Stimulated activated CD4-positive, alpha-beta T cell treated with anti-CD3 and anti-CD28 coated beads, TNF-alpha, amount 100 ng/mL, for 4 hours (primary cell): ENCODE measurements at places on chromosomes 16 and 17.

DNA sequence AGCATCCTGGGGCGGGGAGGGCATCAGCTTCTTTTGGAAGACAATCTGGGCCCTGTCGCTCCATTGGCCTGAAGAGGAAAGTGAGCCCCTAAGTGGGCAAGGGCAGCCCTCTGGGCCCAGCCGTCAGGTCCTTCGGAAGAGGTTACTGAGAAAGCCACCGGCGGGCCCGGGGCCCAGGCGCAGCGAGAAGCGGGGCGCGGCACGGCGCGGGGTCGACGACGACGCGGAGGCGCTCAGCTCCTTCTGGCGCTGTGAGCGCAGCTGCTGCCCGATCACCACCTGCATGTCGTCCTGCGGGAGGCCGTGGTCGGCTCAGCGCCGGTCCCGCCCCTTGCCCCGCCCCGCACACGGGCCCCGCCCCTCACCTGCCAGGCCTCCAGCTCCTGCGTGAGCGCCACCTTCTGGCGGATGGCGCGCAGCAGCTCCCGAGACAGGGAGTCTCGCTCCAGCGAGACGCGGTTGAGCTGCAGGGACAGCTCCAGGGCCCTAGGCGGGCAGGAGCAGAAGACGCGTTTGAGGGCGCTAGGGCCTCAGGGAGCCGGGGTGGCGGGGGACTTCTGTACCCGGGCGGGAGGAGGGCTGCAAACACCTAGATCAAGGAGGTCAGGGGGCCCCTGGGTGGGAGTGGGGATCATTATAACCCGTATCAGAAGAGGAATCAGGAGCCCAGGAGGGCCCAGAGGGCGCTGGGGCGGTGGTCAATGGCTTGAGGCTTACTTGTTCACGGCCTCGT lies 4.3 kb downstream of the THOC6 start:
- peak; percentile 86 for DNase-seq

- DNase-seq = no peak
Measured at GRCh38 chr16:80231888-80232287, 308.9 kb upstream of the DYNLRB2 start.

DNA sequence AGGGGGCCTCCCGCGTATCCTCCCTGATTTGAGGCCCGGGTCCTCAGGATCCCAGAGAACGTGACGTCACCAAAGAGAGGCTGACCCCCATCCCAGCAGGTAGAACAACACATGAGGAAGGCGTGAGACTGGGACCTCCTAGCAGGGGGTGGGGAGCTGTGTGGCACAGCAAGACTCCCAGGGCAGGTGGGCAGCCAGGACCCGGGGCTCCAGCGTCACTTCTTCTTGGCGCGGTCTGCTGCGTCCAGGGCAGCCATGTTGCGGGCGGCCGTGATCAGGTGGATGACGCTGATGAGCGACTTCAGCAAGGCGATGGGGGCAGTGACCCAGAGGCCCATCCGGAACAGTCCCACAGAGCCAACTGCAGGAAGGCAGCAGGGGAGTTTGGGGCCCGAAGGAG lies 4.1 kb downstream of the CDIPT start:
- no peak for DNase-seq

GRCh38 chr16:10684511-10685151 lies 10.1 kb downstream of the TEKT5 start:
- DNase-seq = no peak

- no peak for DNase-seq
Measured at GRCh38 chr17:4672055-4672630, 30.7 kb upstream of the ALOX15 start.

DNA sequence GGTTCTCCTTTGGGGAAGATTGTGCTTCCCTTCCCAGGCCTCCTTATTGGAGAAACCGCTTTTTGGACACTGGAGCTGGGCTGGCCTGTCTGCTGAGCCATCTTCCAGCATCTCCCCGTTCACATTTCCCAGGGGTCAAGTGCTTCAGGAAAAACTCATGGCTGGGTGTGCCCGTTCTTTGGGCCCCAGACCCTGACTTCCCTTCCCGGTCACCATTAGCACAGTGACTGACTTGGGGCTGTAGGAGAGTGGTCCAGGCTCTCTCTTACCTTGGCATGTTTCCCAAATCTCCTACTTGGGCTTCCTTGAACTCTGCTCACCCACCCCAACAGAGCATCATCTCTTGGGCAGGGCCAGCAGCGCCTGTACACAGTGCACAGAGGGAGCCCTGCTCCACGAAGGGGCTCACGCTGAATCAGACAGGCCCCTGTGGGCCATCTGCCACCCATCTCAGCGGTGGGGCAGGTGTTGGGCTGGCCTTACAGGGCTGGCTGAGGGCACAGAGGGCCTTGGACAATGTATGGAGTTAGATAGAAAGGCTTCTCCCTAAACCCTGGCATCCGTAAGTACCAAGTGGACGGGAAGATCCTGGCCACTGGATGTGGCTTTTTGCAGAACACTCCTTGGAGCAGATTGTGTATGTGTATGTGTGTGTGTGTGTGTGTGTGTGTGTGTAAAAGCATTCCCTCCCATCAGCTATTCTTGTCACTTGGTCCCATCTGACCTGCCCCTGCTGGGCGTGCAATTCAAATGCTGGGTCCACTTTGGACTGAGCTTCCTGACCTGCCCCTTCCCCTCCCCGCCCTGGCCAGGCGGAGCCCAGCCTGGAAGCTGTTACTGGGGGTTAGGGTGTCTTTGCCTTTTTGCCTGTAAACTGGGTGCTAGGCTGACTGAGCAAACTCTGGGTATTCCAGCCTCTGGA lies 24.9 kb upstream of the CDC42EP4 start:
- no peak for DNase-seq

DNA sequence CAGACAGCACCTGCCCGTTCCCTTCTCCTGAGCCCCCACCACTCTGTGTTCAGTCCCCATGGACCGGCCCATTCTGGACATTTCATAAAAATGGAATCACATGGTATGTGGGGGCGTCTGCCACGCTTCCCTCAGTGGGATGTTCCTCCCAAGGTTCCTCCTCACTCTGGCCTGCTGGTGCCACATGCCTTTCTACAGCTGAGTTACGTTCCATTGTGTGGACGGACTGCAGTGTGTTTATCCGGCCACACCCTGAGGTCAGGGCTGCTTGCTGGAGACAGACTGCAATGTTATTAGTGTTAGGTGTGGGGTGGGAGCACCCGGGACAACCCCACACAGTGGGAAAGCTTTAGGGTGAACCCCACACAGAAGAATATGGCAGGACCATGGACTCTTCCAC lies 5.9 kb upstream of the AATK start:
- no peak for DNase-seq

DNA sequence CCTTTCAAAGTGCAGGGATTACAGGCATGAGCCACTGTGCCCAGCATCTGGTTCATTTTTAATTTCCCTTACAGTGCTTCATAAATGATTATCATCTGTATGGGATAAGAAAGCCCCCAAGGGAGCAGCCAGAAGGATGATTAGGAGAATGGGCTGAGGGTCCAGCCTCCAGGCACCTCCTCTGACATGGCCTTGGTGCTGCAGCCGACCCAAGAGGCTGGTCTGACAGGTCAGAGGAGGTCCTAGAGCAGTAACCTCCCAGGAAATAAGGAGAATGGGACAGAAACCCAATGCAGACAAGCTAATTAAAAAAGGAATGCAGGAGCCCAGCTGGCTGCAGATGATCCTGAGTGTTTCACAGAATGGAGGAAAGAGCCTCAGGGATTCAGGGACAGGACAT lies 29.0 kb downstream of the MRC2 start:
- DNase-seq = no peak

DNA sequence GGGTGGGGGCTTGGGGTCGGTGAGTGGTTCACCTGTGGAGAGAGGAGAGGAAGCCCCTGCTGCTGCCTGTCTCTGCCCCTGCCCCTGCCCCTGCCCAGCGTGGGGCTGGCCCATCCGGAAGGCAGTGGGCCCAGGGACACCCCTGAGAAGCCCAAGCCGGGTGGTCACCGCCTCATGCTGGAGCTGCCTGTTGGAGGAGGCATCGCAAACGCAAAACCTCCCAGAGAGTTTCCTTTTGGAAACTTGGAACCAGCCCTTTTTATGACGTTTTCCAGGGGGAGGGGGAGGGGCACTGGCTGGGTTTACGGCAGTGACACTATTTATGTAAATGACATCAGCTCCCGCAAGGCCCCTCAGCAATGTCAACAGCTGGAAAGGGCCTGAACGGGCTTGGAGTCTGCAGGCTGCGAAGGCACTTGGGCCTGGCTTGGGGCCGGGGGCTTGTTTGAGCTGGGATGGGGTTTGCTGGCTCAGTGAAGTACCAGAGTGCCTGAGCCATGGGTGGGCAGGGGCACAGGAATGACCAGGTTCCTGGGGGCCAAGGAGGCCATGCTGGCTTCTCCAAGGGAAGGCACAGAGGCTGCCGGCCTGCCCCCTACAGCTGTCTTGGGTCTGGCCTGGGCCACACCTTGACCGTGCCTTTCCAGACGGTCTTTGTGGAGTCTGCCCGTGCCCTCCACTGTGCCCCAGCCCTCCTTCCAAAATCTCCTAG lies 219.5 kb downstream of the NTN1 start:
- DNase-seq = no peak

- no peak for DNase-seq
Measured at GRCh38 chr16:76175718-76176117, 101.5 kb upstream of the CNTNAP4 start.

DNA sequence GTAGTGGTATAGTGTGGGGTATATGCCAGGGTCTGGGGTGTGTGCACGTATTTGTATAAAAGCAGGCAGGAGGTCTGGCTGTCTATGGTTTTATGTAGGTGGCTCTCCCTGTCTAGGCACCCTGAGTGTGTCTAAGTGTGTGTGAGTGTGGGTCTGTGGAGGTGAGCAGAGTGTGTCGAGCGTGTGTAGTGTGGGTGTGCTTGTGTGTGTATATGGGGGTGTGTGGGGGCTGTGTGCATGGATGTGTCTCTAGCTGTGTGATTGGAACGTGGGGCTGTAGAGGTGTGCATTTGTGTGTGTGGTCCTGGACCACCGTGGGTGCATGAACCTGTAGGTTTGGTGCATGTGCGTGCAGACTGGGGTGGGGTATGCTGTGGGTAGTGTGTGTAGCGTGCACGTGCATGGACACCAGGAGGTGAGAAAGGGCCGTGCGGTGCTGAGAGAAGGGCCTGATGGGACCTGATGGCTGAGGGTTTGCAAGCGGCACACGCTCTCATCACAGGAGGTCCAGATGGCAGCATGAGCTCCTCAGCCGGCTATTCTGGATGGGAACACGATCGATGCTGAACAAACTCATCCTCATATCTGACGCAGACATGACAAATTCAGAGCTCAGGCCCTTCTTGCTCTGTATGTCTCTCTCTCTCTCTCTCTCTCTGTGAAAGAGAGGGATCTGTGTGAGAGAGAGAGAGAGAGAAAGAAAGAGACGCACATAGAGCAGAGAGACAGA lies 27.7 kb downstream of the SPACA3 start:
- no peak for DNase-seq

DNA sequence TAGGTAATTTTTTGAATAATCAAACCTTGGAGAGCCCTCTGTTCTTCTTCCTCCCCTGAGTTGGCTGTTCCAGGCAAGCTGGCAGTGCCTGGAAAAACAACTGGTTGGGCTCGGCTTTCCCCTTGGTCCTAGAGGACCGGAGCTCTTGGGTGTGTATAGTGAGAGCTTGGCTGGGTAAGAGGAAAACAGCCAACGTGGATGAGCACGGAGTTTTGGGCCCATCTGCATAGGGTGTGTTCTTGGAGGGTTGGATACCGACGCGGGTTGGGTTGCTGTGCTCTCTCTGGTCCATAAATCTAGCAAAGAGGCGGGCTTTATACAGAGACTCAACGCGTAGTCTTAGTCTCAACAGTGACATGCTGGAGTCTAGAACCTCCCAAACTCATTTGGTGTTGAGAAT lies 23.2 kb downstream of the ITGB3 start:
- DNase-seq = no peak

DNA sequence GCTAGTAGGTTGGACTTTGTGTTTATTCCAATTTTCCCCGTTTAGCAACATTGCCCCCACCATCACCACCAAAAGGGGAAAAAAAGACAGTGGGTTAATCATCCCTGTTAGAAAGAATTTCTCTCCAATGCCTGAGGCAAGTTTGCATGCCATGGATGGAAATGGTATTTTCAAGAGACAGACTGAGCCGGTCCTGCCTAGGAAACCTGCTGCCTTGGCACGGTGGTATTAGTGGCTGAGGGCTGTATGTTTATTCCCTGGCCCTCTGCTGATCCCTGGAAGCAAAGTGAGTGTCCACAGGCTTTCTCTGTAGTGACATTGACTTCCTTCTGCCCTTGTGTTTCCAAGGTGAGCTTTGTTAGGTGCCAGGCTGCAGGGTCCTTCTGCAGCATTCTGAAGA lies 427.0 kb upstream of the RBFOX1 start:
- no peak for DNase-seq

DNA sequence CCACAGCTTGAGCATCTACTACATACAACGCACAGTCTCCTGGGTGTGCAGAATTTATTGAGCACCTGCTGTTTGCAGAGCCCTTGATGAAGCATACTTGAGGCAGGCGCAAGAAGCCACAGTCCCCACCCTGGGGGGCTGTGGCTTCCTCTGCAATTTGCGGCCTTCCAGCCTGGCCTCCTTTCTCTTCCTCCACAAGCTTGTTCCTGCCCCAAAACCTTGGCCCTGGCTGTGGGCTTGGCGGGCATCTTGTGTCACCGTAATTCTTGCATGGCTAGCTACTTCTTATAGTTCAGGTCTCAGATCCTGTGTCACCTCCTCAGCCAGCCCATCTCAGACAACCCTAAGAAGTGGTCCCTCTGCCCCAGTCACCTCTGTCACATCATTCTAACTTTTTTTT lies 43.9 kb upstream of the POLR3E start:
- no peak for DNase-seq

GRCh38 chr17:44830359-44831288 lies 537 bp upstream of the GJC1 start:
- peak; percentile 9 for DNase-seq

- no peak for DNase-seq
Measured at GRCh38 chr17:80817321-80817845, 174.3 kb upstream of the CHMP6 start.

- DNase-seq = no peak
Measured at GRCh38 chr16:55323637-55324271, at the start of gene IRX6. Gene IRX6, plus strand, starts transcription at chr16:55324203. Its CDS starts 889 bp downstream, at chr16:55325092.

DNA sequence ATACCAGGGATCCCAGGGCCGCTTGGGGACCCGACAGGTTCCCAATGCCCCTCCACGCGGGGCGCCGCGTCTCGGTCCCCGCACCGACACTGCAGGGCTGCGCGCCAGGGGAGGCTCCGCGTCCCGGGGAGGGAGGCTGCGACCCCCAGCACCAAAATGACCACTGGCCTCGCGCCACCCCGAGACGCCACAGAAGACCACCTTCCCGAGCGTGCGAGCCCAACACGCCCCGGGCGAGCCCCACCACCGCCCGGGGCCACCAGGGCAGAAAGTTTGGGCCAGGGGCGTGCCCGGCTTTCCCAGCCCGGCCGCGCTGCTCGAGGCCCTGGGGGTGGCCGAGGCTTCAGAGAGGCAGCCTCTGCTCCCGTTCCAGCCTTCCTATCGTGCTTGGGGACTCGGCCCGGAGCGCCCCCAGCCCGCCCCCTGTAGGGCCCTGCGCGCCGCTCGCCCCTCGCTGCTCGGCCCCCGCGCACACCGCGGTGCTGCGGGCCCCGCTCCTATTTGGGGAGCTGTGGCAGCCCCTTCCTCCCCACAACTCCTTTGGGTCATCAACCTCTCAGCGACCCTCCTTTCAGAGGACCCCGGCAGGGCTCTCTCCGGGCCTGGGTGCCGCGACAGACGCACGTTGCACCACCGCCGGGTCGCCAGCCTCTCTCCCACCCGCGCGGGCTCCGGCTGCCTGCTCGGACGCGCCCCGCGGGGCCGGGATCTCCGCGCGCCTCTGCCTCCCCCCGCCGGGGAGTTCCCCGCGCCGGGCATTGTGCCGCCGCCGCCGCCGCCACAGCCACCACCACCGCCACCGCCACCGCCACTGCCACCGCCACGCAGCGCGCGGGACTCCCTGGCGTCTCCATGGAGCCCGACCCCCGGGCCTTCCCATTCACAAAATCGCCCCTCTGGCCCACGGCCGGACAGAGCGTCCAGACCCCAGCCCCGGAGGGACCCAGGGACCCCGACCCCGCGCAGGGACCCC lies 892 bp downstream of the RBFOX3 start:
- no peak for DNase-seq
